ENCODE measurements at places on chromosomes 4 and X.

GRCh38 chrX:153875391-153876111, 10.4 kb downstream of the L1CAM start:
- peak; percentile 31 for DNase-seq

- DNase-seq = no peak
These were observed 81.0 kb downstream of the SORBS2 start for GRCh38 chr4:185730849-185731608.

GRCh38 chr4:24599275-24599674, 14.9 kb upstream of the DHX15 start:
- no peak for DNase-seq

DNA sequence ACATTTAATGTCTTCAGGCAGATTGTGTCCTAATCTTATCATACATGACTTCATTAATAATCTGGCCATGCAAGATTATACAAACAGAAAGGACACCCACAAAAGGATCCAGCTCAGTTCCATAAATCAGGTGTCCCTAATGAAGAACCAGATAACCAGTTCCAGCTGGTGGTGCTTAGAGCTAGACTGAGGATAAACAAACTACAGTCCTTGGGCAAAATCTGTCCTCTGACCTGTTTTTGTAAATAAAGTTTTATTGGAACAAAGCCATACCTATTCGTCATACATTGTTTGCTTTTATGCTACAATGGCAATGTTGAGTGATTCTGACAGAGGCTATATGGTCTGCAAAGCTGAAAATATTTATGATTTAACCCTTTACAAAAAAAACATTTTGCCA, 199.5 kb downstream of the MID1IP1 start:
- no peak for DNase-seq

DNA sequence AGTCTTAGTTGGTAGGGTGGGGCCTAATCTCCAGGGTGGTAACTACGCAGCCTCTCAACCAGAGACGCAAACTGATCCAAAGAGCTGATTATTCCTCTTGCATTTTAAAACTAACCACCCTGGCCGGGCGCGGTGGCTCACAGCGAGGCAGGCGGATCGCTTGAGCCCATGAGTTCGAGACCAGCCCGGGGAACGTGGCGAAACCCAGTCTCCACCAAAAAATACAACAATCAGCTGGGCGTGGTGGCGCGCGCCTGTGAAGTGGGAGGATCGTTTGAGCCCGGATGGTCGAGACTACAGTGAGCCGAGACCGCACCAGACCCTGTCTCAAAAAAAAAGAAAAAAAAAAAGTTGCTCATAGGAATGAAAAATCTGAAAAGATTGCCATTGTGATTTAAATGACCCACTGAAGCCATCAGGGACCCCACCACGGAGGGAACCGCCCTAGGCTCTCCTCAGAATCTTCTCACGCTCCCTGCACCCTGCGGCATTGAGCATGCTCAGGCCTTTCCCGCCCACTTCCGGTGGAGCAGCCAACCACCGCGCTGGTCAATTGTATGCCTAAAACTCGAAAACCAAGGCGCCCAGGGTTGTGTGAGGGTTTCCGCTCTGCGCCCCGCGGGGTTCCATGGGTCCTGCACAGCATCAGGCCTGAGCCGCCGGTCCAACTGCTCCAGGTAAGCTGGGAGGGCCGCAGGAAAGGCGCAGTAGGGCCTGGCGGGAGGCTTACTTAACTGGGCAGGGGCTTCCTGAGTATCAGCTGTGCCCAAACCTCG, at the start of gene TRIM60:
TSS of gene TRIM60 (plus strand) at position 564 of the 776 bp plus-strand sequence. CDS start 8,074 bp downstream, outside the sequence.
- DNase-seq = no peak

- DNase-seq = peak; percentile 19
These were observed 11.9 kb upstream of the ADH7 start for GRCh38 chr4:99447079-99447478.

DNA sequence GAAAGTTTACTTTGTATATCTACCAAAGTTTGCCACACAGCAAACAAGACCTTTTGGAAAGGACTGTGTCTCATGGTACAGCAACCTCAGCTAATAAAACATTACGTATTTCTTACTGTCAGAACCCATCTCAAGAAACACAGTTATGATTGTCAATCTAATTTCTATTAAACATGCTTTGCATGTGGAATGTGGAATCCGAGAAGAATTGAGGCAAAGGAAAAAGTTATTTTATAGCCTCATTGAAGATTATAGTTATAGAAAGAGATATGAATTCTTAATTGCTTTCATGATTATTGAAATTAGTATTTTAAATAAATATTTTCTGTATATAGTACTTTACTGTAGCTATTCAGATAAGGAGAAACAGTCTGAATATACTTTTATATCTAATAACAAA, 5.4 kb downstream of the PCDH7 start:
- DNase-seq = no peak

DNA sequence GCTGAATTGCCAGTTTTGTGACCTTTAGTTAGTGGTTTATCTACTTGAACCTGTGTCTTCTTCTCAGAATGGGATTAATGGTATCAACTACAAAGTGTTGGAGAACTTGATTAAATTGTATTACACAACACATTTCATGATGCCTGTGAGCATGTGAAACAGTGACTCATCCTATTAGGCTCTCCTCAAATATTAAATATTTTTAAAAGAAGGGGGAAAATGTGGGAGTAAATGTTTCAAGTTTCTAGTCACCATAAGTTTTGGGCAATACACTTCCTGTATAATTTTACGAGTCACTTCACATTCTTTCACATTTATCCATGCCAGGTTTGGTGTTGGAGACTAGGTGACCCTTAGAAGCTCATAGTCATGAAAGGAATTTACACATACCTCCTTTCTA, 147.0 kb downstream of the HS3ST1 start:
- DNase-seq = no peak

DNA sequence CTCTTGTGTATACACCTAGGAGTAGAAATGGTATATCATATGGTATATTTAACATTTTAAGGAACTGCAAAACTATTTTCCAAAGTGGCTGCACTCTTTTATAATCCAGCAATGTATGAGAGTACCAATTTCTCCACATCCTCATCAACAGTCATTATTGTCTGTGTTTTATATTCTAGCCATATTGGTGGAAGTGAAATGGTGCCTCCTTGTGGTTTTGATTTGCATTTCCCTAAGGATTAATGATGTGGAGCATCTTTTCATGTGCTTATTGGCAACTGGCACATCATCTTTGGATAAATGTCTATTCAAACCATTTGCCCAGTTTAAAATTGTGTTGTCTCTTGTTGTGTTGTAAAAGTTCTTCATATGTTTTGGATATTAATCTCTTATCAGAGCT, 9.6 kb downstream of the BMP15 start:
- DNase-seq = peak; percentile 5

DNA sequence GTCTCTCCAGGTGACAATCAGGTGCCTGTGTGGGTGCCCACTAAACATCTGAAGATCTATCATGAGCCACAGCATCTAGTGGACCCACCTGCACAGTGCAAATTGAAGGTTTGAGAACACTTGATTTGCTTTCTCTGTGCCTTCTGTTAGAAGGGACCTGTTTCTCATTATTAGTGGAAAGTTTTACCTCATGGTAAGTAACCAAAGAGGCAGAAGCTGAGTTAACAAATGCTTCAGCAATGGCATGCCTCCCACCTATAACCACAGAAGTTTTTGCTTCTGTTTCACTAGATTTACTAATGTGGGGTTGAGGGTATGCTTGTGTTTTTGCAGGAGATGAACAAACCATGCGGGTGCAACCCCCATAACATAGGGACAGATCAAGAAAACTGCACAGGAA, 297.4 kb upstream of the DKK2 start:
- DNase-seq = no peak

- DNase-seq = peak; percentile 41
These were observed 108.6 kb downstream of the PPP3CA start for GRCh38 chr4:101238706-101239105.

- DNase-seq = no peak
These were observed 38.1 kb upstream of the PDE5A start for GRCh38 chr4:119666653-119667091.

GRCh38 chrX:29187264-29187663, 600.0 kb downstream of the IL1RAPL1 start:
- DNase-seq = no peak

- no peak for DNase-seq
These were observed 202.0 kb downstream of the DHX15 start for GRCh38 chr4:24382381-24382780.

DNA sequence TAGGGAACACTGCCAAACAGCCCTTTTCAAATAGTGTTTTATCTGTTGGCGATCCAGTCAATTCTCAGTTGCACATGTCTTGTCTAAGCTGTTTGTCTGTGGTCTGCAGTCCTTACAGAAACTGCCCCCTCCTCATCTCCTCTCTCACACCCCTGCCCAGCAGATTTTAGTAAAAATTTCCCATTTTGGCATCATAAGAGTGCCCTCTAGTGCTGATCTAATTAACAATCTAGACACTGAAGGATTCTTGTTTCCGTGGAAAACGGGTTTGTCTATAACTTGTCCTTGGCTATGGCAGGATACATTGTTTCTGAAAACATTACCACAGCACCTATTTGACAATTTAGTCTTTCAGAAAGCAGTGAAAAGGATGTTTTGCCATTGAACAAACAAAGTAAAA, 227.2 kb upstream of the MBNL3 start:
- DNase-seq = no peak

GRCh38 chrX:38678821-38679220, 117.5 kb downstream of the TSPAN7 start:
- peak; percentile 18 for DNase-seq
